RPMI7951 (cell line): ENCODE measurements at places on chromosomes 5 and 9. TPM values are rescaled to one million over a fixed set of nuclear protein-coding genes. Genes with fewer than 3 reads are reported as not detected.

HRCT1 gene
- 0.20 TPM in 1 of 2 replicates, not detected in the other for total RNA-seq

SLC27A4 gene
- total RNA-seq = 19.2 and 22.1 TPM in 2 replicates

YIPF5 gene
- total RNA-seq = 53.9 and 61.4 TPM in 2 replicates

PCDHA12 gene
- total RNA-seq = not detected in 2 replicates

PCDHGC5 gene
- total RNA-seq = 1.1 and 1.2 TPM in 2 replicates

ANGPTL2 gene
- total RNA-seq = 36.3 and 47.8 TPM in 2 replicates

CDX1 gene
- 0.24 and 0.98 TPM in 2 replicates for total RNA-seq

CRHBP gene
- total RNA-seq = 0.29 and 0.60 TPM in 2 replicates

OGN gene
- not detected in 2 replicates for total RNA-seq

PCA3 gene
- total RNA-seq = not detected in 2 replicates

DBH gene
- total RNA-seq = not detected in 2 replicates

TERT gene
- total RNA-seq = not detected in 2 replicates

CDH18 gene
- total RNA-seq = 14.8 and 22.2 TPM in 2 replicates

RLN2 gene
- 0.29 and 1.1 TPM in 2 replicates for total RNA-seq

SPOCK1 gene
- 37.9 and 58.9 TPM in 2 replicates for total RNA-seq

QRFP gene
- not detected in 2 replicates for total RNA-seq

SNCB gene
- 1.3 TPM in 1 of 2 replicates, not detected in the other for total RNA-seq

ADAMTS16 gene
- 3.4 and 4.2 TPM in 2 replicates for total RNA-seq

FLT4 gene
- not detected in 2 replicates for total RNA-seq

PKD2L2 gene
- total RNA-seq = not detected in 2 replicates

TEK gene
- total RNA-seq = not detected in 2 replicates

ZDHHC11B gene
- not detected in 2 replicates for total RNA-seq

SMIM33 gene
- total RNA-seq = not detected in 2 replicates

FGF1 gene
- total RNA-seq = 11.5 and 13.1 TPM in 2 replicates

HACD4 gene
- total RNA-seq = under 0.01 and 0.24 TPM in 2 replicates

ITK gene
- total RNA-seq = not detected in 2 replicates

DMRTA1 gene
- 0.78 and 1.1 TPM in 2 replicates for total RNA-seq

SLC27A6 gene
- total RNA-seq = not detected in 2 replicates

PRLR gene
- 0.10 and 0.12 TPM in 2 replicates for total RNA-seq

PCDHGA1 gene
- 3.3 and 3.7 TPM in 2 replicates for total RNA-seq

TCERG1 gene
- total RNA-seq = 29.2 and 33.9 TPM in 2 replicates

FAM81B gene
- not detected in 2 replicates for total RNA-seq

ICE1 gene
- 18.4 and 19.8 TPM in 2 replicates for total RNA-seq

MAMDC4 gene
- 0.36 and 0.39 TPM in 2 replicates for total RNA-seq

ENHO gene
- total RNA-seq = 0.29 and 0.48 TPM in 2 replicates

TMCO6 gene
- total RNA-seq = 6.8 and 9.2 TPM in 2 replicates

PTGES gene
- 0.59 and 0.96 TPM in 2 replicates for total RNA-seq

FAM221B gene
- not detected in 2 replicates for total RNA-seq

PLAA gene
- total RNA-seq = 18.1 and 22.6 TPM in 2 replicates

ENTPD2 gene
- not detected in 2 replicates for total RNA-seq
